ENCODE measurements at places on chromosomes 4 and X. TPM values are rescaled to one million over a fixed set of nuclear protein-coding genes. Genes with fewer than 3 reads are reported as not detected.

The XAGE1B gene
- not detected for total RNA-seq

DNA sequence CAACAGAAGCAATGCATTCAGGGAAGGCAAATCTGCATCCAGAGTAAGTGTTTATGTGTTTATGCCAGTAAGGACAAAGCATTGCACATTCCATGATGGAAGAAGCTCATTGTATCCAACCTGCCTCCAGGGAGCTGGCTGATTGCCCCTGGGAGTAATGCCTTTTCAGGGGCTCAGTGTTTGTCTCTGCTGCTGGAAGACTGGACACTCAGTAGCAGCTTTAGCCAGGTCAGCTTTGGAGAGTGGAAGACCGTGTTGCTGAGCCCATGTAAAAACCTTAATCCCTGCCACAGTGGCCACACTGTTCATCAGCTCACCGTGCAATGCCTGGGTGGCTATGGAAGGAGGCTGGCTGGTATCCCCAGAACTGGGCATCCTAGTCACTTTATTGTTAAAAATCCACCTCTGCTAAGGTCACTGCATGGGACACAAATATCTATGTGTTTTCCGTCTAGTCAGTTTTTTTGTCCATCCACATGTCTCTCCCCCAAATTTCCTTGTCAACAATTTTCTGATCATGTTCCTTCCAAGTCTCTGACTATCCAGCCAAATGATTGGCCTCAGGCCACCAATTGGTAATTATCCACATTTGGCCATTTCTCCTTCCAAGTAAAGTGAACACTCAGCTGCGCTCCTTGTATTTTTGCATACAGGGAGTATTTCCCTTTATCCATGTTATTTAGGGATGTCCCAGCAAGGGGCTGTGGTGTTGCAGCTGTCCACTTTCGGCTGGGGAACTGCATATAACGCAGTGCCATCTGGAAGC, 2044.5 kb upstream of the AGA start:
- H3K27me3 ChIP-seq = no peaks in the 10 kb centered on the region
- no peak overlapping the region for H3K4me3 ChIP-seq
- H3K27ac ChIP-seq = no peak overlapping the region
- H3K4me1 ChIP-seq = no peaks in the 10 kb centered on the region

DNA sequence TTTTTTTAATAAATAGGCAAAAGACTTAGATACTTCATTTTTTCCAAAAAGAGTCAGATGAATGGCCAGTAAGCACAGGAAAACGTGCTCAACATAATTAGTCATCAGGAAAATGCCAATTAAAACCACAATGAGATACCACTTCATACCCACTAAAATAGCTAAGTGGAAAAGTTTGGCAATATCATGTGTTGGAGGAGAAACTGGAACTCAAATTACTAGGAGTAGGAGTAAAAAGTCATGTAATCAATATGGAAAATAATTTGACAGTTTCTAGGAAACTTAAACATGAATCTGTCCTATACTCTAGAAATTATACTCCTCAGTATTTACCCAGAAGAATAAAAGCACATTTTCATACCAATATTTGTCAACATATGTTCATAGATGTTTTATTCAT, 449.8 kb downstream of the INPP4B start:
- H3K36me3 ChIP-seq = no peaks in the 10 kb centered on the region
- H3K27ac ChIP-seq = no peak overlapping the region
- H3K4me1 ChIP-seq = no peaks in the 10 kb centered on the region
- no peak for DNase-seq

- H3K27ac ChIP-seq = no peak overlapping the region
- no peaks in the 10 kb centered on the region for H3K27me3 ChIP-seq
- no peaks in the 10 kb centered on the region for H3K36me3 ChIP-seq
- DNase-seq = no peak
- H3K4me1 ChIP-seq = no peaks in the 10 kb centered on the region
- H3K4me3 ChIP-seq = no peak overlapping the region
Measured at GRCh38 chr4:137533855-137534254, 1.6 kb upstream of the PCDH18 start.

The MAGEA2B gene
- total RNA-seq = not detected

DNA sequence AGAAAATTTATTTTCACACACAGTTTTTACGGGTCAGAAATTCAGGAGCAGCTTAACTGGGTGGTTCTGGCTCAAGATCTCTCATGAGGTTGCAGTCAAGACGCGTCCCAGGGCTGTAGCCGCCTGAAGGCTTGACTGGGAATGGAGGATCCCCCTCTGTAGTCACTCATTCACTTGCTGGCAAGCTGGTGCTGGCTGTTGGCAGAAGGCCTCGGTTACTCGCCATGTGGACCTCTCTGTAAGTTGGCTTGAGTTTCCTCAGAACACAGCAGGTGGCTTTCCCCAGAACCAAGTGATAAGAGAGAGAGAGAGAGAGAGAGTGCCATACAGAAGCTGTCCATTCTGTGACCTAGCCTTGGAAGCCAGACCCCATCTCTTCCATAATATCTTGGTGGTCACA, 132.8 kb downstream of the DCLK2 start:
- no peak for DNase-seq
- H3K36me3 ChIP-seq = no peaks in the 10 kb centered on the region
- no peaks in the 10 kb centered on the region for H3K27me3 ChIP-seq
- no peaks in the 10 kb centered on the region for H3K4me1 ChIP-seq
- H3K4me3 ChIP-seq = no peak overlapping the region

GRCh38 chr4:73801692-73802091, 34.8 kb upstream of the CXCL6 start:
- H3K27ac ChIP-seq = no peak overlapping the region
- no peaks in the 10 kb centered on the region for H3K27me3 ChIP-seq
- no peak for DNase-seq
- no peak overlapping the region for H3K4me3 ChIP-seq
- H3K36me3 ChIP-seq = no peaks in the 10 kb centered on the region
- H3K4me1 ChIP-seq = no peaks in the 10 kb centered on the region

DNA sequence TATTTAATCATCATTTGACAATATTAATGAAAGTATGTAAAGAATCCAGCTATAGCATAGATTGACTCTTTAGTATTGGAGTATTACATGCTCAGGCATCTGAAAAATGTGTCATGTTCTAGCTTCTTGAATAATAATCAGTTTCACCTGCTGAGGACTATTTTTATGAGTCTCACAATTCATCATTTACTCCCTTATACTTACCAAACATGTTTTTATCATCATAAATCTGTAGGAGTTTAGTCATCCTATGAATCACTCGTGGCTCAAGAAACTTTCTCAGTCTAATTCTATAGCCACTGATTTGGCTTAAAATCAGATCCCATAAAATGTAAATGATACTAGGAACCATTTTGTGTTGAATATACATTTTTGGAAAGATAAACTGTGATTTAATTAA, 1616.1 kb downstream of the C4orf33 start:
- H3K27me3 ChIP-seq = no peaks in the 10 kb centered on the region
- H3K4me1 ChIP-seq = no peaks in the 10 kb centered on the region
- H3K4me3 ChIP-seq = no peak overlapping the region
- no peaks in the 10 kb centered on the region for H3K36me3 ChIP-seq
- no peak for DNase-seq

The REPS2 gene
- total RNA-seq = 1.1 TPM

The ABCG2 gene
- total RNA-seq = not detected

GRCh38 chr4:17721496-17722355, 59.7 kb downstream of the FAM184B start:
- H3K27ac ChIP-seq = no peak overlapping the region
- no peak overlapping the region for H3K4me3 ChIP-seq
- no peaks in the 10 kb centered on the region for H3K36me3 ChIP-seq
- no peaks in the 10 kb centered on the region for H3K27me3 ChIP-seq
- no peaks in the 10 kb centered on the region for H3K4me1 ChIP-seq

GRCh38 chr4:142339053-142339452, 507.0 kb downstream of the INPP4B start:
- no peaks in the 10 kb centered on the region for H3K4me1 ChIP-seq
- no peaks in the 10 kb centered on the region for H3K36me3 ChIP-seq
- no peaks in the 10 kb centered on the region for H3K27me3 ChIP-seq
- H3K27ac ChIP-seq = no peak overlapping the region

The TSPAN7 gene
- total RNA-seq = not detected

DNA sequence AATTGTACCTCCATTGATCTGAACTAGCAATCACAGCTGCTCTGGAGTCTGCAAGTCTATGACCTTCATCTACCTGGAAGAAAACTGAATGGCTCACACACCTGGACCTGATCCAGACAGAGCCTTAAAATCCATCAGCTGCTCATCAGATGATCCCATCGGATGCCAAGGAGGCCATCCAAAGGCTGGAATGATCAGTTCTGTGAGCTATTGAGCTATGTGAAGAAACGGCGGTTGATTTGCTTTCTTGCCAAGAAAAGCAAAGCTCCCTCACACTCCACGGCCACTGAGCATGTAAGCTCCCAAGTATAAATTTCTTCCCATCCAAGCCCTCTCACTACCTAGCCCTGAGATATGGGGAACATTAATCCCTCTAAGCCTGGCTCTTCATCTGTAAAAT, 63.1 kb downstream of the RELL1 start:
- DNase-seq = no peak
- no peaks in the 10 kb centered on the region for H3K4me1 ChIP-seq
- no peaks in the 10 kb centered on the region for H3K27me3 ChIP-seq

GRCh38 chr4:16881151-16881884, 17.1 kb downstream of the LDB2 start:
- no peaks in the 10 kb centered on the region for H3K27me3 ChIP-seq
- H3K27ac ChIP-seq = no peak overlapping the region
- no peak overlapping the region for H3K4me3 ChIP-seq
- no peak for DNase-seq

DNA sequence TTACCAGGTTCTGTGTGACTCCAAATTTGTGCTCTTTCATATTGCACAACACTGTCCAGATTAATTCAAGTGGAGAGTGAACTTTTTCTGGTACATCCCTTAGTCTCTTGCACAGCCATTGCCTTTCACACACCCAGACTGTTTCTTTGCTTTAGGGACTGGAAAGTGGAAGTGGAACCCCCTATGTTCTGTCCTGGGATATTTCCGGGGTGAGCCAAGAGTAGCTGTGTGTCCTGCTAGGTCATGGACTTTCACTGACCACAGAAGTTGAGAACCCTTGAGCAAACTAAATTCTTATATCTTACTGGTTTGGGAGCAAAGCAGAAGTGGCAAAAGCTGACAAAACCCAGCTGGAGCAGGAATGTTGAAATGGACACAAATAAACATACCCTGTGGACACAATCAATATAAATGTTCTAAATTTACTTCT, 10.3 kb upstream of the VSIG4 start:
- no peak overlapping the region for H3K4me3 ChIP-seq
- DNase-seq = no peak
- no peak overlapping the region for H3K27ac ChIP-seq
- no peaks in the 10 kb centered on the region for H3K36me3 ChIP-seq
